ENCODE measurements at places on chromosomes 7 and 10. TPM values are rescaled to one million over a fixed set of nuclear protein-coding genes. Genes with fewer than 3 reads are reported as not detected.

GRCh38 chr10:88896994-88897853, 17.2 kb downstream of the STAMBPL1 start:
- DNase-seq: no peak

GRCh38 chr7:29375641-29376562, 181.3 kb downstream of the CHN2 start:
- peak; percentile 66 for DNase-seq

DNA sequence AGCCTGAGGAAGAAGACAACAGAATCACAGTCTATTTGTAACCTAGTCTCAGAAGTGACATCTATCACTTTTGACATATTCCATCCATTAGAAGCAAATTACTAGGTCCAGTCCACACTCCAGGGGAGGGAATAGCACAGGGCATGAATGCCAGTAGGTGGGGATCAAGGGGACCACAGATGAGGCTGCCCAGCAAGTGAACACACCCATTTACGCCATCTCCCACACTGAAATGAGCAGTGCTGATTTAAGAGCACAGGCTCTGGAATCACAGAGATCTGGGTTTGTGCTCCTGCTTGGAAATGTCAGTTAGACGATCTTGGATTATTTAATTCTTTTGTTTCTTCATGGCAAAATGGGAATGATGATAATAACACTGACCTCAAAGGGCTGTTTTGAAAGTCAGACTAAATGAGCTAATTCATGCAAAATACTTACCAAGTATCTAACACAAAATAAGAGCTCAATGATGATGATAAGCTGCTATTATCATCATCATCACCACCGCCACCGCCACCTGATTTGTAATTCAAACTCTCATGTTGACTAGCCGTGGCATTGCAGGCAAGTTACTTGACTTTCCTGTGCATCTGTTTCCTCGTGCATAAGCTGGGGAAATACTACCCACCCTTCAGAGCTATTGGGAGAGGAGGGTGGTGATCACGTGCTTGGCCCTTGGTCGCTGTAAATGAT, 138.9 kb upstream of the KLF14 start:
- no peak for DNase-seq

DNA sequence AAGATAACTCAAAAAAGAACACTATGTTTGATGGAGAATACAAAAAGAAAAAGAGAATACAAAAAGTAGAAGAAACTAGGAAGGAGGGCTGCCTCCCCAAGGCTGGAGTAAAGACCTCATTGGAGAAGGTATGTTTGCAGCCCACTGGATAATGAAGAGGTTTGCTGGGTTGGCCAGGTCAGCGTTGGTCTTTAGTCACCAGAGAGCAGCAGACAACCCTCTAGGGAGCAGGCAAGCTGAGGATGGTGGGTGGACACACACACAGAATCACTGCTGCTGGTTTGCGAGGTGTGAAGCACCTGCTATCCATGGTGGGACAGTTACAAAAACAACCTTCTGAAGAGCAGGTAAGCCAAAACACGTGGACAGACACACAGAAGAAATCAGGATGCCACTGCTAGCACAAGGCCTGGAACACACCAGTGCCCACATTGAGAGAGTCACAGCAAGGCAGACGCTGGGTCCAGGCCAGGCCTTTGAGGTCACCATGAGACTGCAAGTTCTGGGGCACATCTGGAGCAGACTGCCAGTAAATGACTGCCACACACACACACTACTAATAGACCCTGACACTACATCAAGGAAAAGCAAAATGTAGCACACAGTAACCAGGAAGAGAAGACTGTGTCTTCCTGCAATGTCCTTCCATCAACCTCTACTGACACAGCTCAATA, 43.0 kb downstream of the MTERF1 start:
- DNase-seq: no peak

DNA sequence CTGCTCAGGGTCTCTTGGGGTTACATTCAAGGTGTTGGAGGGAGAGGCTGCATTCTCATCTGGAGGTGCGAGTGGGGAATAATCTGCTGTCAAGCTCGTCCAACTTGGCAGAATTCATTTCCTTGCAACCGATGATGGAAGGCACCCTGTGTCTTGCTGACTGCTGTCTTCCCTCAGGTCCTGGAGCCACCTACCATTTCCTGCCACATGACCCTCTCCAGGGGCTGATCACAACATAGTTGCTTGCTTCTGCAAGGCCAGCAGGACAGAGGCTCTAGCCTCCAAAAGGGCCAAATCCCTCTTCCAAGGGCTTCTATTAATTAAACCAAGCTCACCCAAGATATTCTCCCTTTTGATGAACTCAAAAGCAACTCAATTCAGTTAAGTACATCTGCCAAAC, 14.2 kb upstream of the BRI3 start:
- no peak for DNase-seq

DNA sequence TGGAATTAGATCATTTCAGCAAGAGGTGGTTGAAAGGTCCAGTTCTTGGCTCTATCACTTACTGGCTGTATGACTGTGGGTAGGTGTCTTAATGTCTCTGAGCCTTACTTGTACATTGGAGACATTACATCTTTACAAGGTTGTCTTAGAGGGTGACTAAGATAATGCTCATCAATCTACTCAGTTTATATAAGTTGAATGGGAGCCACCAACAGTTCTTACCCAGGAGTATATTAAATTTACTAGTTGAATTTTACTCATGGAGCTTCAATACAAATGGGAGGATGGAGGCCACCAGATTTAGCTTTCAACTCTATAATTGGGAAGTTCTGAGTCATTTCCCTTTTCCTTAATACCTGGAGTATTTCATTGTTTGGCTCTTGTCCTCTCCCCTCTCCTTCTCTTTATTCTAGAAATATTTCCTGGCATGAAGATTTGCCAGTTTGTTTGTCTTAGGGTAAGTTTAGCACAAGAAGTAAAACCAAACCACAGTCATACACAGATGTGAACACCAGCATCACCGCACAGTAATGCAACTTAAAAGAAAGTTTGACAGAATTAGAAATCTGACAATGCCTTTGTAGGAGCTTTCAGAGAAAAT, 222.8 kb downstream of the LRMDA start:
- no peak for DNase-seq

SDK1 gene
- total RNA-seq: 12.7 TPM

GRCh38 chr10:94490789-94491039, 54.9 kb upstream of the HELLS start:
- no peak for DNase-seq

CALHM1 gene
- total RNA-seq: 0.85 TPM

- peak; percentile 47 for DNase-seq
Observed at GRCh38 chr7:63789378-63790176, 209.1 kb upstream of the ZNF722 start.

GRCh38 chr10:116752969-116753665, 10.8 kb upstream of the HSPA12A start:
- DNase-seq: no peak

LHPP gene
- total RNA-seq: 34.2 TPM

Measured in Peyer's patch (tissue), 4 donors.